ENCODE measurements at places on chromosomes 7 and 10.

DNA sequence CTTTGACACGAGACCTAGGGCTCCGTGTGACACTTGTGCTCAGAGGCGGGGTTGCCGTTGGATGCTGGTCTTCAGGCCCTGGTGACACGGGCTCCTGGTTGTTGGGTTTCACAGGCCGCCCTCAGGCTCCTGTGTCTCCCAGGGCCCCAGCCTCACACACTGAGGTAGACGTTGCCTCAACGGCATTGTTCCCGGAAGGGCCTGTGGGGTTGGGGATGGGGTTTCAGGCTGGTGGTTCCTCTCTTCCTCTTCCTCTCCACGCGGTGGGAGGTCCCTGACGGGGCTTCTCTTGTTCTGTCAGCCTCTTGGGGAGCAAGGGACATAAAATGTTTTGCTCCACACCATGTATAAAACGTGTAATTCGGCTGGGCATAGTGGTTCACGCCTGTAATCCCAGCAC lies 125.1 kb downstream of the TRRAP start:
- no peak for DNase-seq

GRCh38 chr7:131556053-131556908 lies at the start of gene PODXL:
TSS of gene PODXL (minus strand) at chr7:131556628. CDS start at chr7:131556359, 269 bp downstream.
- DNase-seq: peak; percentile 37

DNA sequence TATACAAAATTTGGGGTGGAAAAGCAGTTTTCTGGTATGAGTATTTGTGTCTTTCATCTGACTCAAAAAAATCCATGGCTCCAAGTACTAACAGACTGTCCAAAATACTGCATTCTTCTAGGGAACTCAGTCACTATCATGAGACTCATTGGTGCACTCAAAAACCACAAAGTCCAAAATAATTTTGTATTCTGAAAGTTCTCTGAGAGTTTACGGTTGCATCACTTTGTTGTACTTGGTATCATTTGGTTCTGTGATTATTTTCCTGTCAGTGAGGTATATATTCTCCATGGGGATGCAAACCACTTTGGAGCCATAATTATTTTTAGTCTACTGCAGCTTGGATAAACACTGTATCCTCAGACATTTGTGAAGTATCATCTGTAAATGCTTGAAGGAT lies 28.0 kb upstream of the CABCOCO1 start:
- DNase-seq: no peak

DNA sequence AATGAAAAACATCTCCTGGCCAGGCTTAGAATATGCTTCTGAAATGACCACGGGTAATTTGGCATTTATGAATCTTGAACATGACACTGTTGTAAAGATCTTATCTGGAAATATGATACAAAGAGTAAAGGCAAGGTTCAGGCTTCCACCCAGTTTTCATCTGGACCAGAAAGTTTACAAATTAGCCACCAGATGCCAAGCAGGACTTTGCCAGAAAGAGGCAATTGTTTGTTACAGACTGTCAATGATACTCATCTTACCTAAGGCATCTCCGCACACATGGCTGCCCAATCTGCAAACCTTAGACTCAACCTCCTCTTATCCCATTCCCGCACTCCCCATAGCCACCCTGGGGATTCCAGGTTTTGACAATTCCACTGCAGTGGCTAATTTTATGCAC lies 795.3 kb downstream of the TYW1 start:
- DNase-seq: no peak

- DNase-seq: no peak
Observed at GRCh38 chr7:66804001-66804400, 63.5 kb downstream of the RABGEF1 start.
